ENCODE measurements at places on chromosomes 3 and 15.

DNA sequence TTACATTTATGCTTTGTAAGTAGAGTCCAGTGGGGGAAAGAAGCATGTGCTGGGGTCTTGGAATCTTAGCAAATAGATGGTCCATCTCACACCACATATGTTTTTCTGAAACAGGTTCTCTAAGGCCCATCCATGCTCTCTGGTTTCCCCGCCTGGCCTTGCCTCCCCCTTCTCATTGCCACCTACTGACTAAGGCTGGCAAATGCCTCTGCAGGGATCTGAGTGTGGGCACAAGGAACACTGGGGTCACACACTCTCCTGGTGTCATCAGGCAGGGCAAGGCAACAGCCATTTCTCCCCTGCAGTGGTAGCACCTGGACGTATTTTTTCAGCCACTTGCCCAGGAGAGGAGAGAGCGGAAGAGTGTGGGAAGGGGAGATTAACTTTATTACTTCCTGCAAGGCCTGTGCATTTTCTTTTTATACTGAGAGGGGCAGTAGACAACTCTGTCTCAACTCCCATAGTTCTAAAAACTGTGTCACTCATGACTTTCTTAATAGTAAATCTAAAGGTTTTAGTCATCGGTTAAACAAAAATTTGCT, 804.2 kb upstream of the NECTIN3 start:
- no peak for DNase-seq

DNA sequence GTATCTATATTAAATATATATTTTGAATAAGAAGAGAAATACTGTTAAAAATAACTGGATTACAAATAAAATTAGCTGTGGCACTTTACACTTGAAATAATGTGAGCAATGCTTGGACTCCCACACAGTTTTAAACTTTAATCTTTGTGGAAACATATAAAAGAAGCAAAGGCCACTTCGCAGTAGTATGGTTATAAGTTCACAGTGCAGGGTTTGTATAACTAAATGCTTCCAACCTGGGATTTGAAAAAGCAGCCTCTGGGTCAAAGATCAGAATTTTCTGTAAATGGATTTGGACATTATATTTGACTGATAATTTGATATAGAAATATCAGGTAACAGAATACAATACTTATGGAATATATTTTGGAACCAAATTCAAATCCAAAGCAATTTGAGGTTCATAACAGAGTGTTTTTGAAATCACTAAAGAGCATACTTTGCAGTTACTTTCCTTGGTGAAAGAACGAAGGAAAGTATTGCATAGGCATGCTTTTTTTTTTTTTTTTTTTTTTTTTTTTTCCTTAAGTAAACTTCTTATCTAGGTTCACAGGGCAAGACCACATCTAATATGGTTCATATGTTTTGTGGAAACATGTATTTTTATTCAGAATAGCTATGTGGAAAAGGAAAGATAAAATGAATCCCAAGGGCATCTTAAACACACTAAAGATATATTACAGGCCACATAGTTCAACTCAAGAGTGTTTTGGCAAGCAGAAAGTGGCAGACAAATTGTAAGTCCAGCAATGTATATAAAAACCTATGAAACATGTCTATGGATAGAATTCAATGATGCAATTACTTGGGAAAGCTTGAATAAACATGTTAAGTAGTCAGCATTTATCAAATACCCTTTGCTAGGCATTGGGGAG, 47.1 kb upstream of the SGO1 start:
- DNase-seq, result no peak

GRCh38 chr3:11009898-11010297, 17.4 kb downstream of the SLC6A1 start:
- DNase-seq, result no peak

DNA sequence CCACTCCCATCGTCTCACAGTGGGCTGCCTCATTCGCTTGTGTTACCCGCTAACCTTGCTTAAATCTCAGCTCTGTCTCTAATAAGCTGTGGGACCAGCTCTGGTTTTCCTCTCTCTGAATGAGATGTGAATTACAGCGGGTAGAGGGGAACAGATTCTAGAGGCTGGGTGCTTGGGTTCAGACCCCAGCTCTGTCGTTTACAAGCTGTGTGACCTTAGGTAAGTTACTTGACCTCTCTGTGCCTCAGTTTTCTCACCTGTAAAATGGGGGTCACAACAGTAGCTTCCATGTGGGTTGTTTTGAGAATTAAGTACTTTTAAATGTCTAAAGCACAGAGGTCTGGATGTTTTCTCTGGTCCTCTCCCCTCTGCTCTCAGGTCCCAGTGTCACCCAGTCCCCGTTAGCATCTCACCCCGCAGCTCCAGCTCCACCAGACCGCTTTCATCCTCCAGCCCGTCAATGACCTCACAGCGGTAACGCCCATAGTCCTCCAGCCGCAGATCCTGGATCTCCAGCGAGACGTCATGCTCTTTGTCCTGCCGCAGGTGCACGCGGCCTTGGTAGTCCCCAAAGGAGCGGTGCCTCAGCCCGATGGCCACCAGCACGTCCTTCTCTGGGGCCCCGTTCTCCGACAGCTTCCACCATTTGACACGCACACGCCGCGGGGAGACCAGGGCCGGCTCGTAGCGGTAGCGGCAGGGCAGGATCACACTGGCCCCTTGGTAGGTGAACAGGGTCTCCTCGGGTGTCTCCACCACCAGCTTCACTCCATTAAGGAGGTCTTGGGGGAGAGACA, 14.2 kb downstream of the HAPLN3 start:
- no peak for DNase-seq

DNA sequence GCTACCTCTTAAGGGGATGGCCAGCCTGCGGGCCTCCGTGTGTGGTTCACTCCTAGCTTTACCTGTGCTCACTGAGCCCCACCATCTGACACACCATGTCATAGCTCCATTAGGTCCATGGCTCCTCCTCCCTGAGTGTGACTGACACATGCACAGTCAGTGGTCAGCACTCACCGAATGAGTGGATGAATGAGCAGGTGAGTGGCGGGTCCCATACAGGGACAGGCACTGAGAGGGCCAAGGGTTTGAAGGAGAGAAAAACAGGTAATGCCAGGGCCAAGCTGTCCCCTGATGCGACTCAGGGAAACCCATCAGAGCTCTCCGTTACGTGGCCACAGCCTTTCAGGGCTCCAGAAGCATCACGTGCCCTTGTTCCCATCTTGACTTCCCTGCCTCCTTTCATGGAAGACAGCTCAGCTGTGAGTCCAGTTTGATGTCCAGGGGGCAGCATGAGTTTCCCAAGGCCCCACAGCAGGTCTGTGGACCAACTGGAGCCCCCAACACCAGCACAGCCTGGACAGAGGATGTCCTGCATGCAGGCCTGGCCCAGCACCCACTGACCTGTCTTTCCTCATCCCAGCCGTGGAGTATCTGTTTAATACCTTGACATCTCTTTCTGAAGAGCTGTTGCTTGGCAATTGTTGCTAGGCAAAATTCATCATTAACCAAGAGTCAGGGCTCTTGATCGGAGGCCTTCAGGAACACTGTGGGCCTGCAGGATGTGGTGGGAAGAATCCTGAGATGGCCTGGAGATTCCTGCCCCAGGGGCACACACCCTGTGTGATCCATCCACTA, 84.4 kb downstream of the PLXNA1 start:
- no peak for DNase-seq

DNA sequence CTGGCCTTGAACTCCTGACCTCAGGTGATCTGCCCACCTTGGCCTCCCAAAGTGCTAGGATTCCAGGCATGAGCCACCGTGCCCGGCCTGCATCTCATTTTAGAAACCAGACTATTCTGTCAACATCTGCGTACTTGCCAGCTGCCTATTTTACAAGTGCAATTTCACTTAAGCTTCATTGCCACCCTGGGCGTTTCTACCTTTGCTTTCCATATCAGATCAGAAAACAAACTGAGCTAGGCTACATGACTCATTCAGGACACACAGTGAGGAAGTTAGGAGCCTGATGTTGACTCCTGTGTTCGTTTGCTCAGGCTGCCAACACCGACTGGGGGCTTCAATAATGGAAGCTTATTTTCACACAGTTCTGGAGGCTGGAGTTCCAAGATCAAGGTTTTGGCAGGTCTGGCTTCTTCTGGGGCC, 42.3 kb upstream of the KLHL25 start:
- DNase-seq, result no peak

DNA sequence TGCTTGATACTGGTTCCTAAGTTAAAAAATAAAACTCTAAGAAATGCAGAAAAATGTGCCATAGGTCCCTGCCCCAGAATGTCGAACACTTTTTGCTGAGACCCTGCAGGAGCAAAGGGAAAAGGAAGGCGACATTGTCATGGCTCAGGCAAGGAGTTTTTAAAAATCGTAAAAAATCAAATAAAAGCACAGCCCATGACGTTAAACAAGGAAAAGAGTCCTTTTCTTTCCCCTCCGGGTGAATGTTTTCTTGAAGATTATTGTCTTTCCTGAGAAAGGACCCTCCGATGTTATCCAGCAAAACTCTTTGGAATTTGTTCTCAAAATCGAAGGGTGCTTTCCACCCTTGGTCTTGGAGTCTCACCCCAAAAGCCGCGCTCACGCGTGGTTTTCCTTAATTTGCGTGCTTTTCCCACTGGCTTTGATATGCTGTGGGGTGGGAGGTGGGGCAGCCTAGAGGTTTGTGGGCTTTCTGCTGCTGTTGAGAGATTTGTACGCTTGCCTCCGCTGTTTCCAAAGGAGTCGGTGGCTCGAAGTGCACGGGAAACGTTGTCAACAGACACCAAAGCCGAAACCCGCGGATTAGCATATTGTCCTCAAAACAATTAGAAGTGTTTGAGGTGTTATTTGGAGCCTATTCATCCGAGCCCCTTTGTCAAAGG, 2.9 kb downstream of the SOX14 start:
- no peak for DNase-seq

DNA sequence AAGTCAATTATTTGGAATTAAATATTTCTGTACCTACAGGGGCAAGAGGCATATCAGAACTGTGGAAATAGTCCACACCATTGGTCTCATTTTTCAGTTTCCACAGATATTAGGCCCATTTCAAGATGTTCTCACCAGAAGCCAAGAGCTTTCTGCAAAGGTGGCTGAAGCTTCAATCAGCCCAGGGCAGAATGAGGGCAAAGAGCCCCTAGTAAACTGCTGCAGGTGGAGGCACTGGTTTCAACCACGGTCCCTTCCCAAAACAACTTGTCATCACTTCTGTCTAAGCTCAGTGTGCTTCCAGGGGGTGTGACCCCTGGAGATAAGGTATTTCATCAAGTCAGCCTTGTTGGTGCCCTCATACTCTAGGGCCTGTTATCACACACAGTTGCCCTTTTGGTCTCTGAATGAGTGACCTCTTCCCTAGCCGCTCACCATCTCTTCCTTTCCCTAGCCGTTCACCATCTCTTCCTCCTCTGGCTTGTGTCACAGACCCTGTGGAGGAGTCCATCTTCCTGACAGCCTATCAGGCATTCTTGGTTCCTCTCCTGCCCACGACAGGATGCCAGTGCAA, 21.2 kb downstream of the IL17RD start:
- no peak for DNase-seq

DNA sequence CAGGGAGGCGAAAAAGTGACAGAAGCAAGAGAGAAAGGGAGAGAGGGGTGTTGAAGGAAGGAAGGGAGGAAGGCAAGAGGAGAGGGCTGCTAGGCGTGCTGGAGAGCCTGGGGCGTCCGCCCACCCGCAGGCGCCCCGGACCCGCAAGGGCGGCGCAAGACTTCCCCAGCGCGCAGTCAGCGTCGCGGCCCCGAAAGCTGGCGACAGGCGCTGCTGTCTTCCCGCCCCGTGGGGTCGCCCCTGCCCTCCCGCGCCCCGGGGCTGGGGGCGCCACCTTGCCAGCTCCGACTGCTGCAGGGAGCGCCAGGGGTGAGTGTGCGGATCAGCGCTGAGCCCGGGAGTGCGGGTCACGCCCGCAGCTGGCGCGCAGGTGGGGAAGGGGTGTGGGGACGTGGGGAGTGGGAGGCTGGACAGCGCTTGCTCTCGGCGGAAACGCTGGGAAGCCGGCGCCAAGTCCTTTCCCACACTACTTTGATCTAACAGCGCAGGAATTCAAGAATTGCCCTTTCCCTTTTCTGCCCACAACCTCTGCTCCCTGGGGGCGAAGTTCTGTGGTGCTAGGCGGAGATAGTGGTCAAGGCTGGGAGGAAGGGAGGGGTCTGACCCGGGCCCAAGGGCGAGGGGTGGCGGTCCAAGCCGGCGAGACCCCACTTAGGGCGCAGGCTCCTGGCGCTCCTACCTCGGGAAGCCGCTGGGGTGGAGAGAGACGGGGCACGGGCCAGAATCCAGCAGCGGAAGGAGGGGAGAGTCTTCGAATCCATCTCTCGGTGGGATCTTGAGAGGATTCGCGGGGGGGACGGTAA, 266.1 kb downstream of the CGGBP1 start:
- DNase-seq, result no peak

DNA sequence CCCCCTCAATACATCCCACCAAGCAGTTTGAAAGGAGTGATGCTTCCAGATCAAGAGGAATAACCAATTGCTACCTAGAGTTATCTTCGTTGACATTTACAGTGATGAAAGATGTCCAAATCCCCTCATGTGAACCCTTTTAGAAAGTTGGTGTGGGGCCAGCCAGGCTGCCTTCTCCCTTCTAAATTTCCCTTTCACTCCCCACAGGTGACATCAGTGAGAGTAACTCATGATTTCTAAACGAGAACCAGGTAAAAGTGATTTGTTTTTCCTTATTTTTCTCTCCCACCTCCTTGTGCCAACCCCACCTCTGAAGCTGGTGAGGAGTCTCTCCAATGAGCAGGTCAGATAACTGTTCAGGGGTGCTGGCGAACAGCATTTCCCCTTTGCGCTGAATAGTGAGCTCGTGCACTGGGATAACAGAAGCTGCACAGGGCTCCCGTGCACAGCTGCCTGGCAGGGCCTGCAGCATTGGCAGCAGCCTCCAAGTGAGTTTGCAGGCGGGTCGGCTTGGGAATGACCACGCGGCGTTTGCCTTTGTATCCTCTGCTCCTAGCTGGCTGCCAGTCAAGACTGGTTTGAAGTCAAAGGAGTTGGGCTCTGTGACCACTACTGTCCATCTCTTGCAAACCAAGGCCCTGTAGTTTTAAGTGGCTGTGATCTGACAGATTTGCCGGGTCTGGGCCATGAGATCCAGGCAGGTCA, 70.2 kb upstream of the CORO2B start:
- no peak for DNase-seq

GRCh38 chr3:141401573-141402475, 33.5 kb downstream of the ZBTB38 start:
- DNase-seq, result peak; percentile 32

DNA sequence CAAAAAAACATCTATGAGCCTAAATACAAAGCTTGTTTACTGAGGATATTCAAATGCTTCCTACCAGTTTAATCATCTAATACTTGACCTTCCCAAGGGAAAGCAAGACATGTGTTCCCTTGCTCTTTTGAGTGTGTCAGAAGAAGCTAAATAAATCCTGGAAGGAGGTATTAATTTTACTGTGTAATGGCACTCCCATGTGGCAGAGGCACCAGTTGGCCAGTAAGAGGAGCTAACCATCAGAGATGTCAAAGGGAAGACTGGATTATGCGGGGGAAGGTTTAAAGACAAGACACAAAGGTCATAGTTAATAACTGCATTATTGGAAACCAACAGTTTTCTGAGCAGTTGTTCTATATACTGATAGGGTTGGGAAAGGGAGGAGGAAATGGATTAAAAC, 125.1 kb downstream of the SUCLG2 start:
- no peak for DNase-seq

All from stimulated activated CD8-positive, alpha-beta memory T cell treated with anti-CD3 and anti-CD28 coated beads, Interleukin-7, amount 100 ng/mL, for 4 hours (primary cell).